Subcutaneous preadipocyte (primary cell): ENCODE measurements at places on chromosomes 11 and 22. TPM values are rescaled to one million over a fixed set of nuclear protein-coding genes. Genes with fewer than 3 reads are reported as not detected.

CCDC15 gene
- total RNA-seq: 3.3 and 7.0 TPM in 2 replicates

IGLL1 gene
- not detected in 2 replicates for total RNA-seq

IFITM5 gene
- total RNA-seq: not detected in 2 replicates

IFTAP gene
- total RNA-seq: 15.4 and 18.0 TPM in 2 replicates

SLC5A1 gene
- not detected in 2 replicates for total RNA-seq
